ENCODE measurements at places on chromosomes 12 and 14. TPM values are rescaled to one million over a fixed set of nuclear protein-coding genes. Genes with fewer than 3 reads are reported as not detected.

The NR1H4 gene
- total RNA-seq: not detected

The ERG28 gene
- 10.0 TPM for total RNA-seq

The ITGA7 gene
- total RNA-seq: 47.0 TPM

The PTPRQ gene
- 0.50 TPM for total RNA-seq

The CEP170B gene
- 18.6 TPM for total RNA-seq

The SALL2 gene
- 3.2 TPM for total RNA-seq

The DAAM1 gene
- 16.1 TPM for total RNA-seq

The USP44 gene
- 3.4 TPM for total RNA-seq

The SNX6 gene
- 167 TPM for total RNA-seq

The PZP gene
- not detected for total RNA-seq

The CD163 gene
- not detected for total RNA-seq

The MANSC1 gene
- 0.55 TPM for total RNA-seq

Data from uterine smooth muscle cell (primary cell).